Cortex of kidney (tissue), 1 donor: ENCODE measurements at places on chromosomes 6 and 20.

GRCh38 chr20:52444455-52444854, 252.9 kb upstream of the ZFP64 start:
- no peak for DNase-seq

DNA sequence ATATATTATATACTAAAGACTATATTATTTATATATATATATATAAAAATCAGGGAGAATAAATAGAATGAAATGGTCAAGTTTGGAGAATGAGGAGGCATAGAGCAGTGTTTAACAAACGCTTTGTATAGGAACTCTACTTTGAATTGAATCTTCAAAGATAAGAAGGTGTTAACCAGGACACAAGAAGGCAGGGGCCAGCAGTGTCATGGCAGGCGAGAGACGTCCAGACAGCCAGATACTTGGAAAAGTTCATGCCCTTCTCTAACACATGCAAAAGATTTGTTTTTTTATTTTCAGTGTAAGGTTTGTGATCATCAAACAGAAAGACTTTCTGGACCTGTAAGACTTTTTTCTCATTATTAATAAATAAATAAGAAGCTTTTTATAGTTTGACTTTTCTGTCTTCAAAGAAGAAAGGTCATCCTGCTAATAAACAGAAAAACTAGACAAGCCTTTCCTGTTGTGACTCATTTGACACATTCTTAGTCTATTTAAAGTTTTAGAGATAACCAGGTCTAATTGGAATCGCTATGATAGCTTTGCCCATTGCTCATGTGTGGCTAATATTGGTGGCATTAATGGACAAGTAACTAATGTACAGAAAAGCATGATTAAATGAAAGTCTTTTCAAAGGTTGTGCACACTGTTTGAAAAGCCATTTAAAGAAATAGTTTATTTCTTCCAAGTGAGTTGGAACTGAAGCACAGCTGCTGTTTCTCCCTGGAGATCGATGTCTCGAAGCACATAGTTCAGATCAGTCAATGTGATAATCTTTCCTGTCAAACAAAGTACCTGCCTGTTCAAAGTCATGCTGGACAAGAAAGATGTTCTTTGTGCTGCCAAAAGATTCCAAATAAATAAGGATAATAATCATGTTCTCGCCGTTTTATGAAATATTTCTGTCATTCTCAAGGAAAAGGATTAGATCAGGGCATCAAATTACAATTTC, 420.4 kb upstream of the OPRM1 start:
- DNase-seq, result no peak

DNA sequence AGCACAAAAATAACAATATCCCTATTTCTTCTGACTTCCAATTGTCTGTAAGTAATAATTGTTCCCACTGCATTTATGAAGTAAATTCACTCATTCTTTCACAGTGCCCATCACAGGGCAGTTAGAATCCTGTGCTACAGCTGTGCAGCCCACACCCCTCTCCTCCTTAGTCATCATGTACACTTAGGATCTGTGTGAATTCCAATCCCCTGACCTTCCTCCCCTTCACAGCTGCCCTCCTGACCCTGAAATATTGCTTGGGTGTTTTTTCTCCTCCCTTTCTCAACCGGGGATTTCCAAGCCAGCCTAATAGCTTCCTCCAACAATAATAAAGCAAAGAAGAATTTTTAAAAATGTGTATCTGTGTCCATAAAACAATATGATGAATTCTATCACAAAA, 91.5 kb upstream of the BEND6 start:
- DNase-seq, result no peak

DNA sequence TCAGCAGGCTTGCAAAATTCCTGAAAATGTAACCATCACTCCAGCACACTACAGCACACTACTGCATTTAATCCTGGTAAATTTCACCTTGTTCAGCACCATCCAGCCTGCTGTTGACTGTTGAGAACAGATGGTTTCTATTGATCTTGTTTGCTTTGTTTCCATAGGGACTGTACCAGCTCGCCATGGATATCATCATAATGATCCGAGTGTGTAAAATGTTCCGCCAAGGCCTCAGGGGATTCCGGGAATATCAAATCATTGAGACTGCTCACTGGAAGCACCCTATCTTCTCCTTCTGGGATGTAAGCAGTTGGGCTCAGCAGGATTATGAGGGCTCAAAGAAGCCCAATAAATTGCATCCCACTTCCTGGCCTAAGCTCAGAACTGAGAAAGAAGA, 4.1 kb downstream of the CNBD2 start:
- DNase-seq, result no peak

- DNase-seq, result no peak
Measured at GRCh38 chr6:152696522-152696921, 1.2 kb upstream of the MYCT1 start.

DNA sequence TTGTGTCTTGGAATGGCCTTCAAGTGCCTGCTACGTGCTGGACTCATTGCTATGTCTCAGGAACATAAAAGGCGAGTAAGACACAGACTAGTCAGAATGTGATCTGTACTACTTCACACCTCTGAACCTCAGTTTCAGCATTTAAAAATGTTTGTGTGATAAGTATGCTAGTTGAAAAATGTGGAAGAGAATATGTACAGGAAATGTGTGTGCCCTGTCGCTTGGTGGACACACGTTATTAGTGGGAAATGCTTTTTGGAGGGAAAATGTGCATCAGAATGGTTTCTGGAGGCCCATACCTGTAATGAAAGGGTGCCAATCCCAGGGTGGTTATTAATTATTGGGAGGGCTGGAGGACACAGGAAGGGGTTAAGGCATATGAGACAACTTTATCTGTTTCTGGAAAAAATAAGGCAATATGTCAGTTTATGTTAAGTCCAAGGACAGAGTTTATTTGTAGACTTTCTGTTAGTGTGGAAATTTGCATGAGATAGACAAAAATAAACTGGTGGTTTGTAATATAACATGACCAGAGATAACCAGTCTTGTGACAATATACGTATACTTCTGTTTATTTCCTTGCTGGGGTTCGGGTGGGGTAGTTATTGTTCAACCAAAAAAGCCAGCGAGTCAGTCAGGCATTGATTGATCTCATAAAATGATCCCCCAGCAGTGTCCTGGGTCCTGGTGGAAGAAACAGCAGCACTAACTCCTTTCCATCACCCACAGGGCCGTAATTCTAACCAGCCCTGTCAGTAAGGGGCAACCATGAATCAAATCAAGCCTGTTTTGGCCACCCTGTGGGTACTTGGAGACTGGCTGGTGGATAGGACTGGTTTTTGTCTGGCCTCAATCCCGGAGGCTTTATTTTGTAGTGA, 117.9 kb downstream of the JARID2 start:
- no peak for DNase-seq

GRCh38 chr6:73823046-73823735, 127.2 kb downstream of the CD109 start:
- DNase-seq, result no peak

- DNase-seq, result no peak
Measured at GRCh38 chr6:55825402-55826051, 49.9 kb downstream of the BMP5 start.

DNA sequence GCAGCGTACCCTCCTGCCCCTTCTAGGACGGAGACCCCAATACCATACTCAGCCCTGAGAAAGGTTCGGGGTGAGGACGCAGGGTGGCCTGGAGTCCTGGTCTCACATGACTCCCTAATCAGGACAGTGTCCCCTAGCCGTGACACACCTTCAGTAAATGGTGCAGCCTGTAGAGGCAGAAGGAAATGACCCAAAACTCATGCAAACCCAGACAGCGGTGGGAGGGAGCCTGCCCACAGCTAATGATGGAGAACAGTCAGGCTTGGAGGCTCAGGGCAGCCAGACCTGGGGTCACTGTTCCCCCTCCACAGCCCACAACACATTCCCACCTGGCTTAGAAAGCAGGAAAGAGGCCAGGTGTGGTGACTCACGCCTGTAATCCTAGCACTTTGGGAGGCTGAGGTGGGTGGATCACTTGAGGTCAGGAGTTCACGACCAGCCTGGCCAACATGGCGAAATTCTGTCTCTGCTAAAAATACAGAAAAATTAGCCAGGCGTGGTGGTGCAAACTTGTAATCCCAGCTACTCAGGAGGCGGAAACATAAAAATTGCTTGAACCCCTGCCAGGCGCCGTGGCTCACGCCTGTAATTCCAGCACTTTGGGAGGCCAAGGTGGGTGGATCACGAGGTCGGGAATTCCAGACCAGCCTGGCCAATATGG, 8.8 kb upstream of the HMGA1 start:
- DNase-seq, result no peak

- no peak for DNase-seq
Measured at GRCh38 chr6:55772730-55773129, 102.7 kb downstream of the BMP5 start.

GRCh38 chr6:10205892-10206291, 209.0 kb downstream of the TFAP2A start:
- DNase-seq, result no peak

GRCh38 chr6:158717341-158718330, 67.8 kb downstream of the SYTL3 start:
- no peak for DNase-seq

- no peak for DNase-seq
Measured at GRCh38 chr6:108117427-108118358, 43.2 kb upstream of the OSTM1 start.

- DNase-seq, result no peak
Measured at GRCh38 chr6:19999319-20000191, 162.4 kb downstream of the ID4 start.

GRCh38 chr6:140779341-140779740, 1353.4 kb upstream of the GJE1 start:
- no peak for DNase-seq

- no peak for DNase-seq
Measured at GRCh38 chr20:3067139-3068014, 4.0 kb upstream of the OXT start.

DNA sequence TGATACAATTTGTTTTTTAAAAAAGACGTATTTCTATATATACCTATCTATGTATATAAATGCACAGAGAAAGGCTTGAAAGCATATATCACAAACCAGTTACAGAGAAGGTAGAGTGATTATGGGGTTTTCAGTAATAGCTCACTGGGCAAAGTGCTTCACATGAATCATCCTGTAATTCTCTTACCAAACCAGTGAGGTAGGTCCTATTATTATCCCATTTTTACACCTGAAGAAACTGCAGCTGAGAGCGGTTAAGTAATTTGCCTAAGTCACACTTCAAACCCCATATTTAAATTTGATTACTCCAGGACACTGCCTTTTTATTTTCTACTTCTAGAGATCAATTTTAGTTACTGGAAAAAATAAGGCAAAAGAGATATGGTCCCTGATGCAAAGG, 4.4 kb downstream of the GSS start:
- DNase-seq, result no peak

DNA sequence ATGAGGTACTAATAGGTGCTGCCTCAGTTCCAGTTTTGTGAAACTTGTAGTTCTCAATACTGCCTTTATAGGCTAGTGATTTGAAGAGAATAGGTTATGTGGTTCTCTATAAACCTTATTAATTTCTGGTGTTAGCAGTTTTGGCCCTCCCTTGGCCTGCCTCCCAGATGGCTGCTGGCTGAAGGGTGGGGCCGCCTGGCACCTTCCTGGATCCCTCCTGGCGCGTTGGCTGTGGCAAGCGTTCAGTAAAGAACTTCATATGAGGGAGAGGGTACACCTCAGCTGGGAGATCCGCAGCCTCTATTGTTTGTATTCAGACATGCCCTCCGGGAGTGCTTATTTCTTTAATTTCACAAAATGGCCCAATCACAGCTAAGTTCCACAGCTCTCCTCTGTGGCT, 51.9 kb downstream of the FAM120B start:
- DNase-seq, result no peak

- no peak for DNase-seq
Measured at GRCh38 chr6:157640746-157641451, 182.1 kb upstream of the SNX9 start.

- no peak for DNase-seq
Measured at GRCh38 chr20:53195876-53196610, 223.9 kb downstream of the TSHZ2 start.

DNA sequence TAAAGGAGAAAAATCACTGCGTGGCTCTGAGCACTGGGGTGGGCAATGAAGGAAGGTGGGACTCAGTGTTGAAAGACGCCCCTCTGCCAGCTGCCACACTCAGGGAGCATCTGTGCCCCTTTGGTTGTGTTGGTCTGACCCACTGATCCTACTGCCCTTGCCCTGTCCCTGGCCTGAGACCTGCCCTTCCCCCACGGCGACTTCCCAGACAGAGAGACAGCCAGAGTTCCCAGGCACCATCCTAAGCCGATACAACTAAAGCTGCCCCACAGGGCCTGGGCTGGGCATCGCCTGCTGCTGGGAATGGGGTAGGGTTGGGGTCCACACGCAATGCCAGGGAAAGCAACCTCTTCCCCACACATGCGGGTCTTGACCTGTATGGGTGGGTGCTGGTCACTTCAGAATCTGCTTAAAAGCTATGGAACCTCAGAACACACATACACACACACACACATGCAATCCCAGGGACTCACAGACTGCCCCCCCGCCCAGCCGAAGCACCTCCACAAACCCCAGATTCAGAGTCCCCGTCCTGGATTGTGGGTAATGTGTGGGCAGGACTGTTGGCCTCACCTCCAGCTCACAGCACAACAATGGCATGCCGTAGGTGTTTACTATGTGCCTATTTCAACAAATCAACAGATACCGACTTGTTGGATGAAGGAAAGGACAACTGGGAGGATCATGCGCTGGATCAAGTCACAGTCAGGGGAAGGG, 10.9 kb upstream of the SPDEF start:
- DNase-seq, result no peak

DNA sequence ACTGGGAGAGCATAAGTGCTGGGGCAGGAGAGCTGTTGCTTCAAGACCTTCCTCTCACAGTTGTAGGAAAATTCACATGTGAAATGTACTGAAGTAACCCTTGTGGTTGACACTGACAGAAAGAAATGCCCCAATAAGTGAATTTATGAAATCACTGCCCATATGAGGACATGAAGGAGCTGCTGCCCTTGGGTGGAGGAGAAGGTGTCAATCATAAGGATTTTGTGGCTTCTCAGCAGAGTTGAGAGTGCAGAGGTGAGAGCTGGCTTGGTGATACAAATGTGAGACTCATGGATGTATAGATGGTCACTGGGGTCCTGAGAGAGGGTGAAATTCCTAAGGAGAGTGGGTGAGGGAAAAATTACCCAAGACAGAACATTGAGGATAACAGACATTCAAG, 33.9 kb upstream of the CMTR1 start:
- DNase-seq, result no peak

DNA sequence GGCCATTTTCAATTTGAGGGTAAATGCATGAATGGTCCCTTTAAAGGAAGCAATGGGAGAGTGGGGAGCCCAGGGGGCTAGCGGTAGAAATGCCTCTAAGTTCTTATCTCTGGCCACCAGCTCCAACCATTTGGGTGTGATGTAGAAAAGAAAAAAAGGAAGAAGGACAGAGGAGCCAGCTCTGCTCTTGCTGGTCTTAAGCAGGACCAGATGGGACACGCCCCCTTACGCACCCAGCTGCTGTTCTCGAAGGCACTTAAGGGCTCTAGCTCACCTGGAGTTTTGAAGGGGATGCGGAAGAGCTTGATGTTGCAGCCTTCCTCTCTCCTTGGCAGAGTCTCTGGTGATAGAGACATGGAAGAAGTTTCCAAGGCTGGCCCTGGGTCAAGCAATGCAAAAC, 59.5 kb upstream of the RNF144B start:
- DNase-seq, result no peak

- DNase-seq, result no peak
Measured at GRCh38 chr6:117128052-117128451, 137.3 kb upstream of the VGLL2 start.
